GM23338 (cell line): ENCODE measurements at places on chromosomes 13 and 19. TPM values are rescaled to one million over a fixed set of nuclear protein-coding genes. Genes with fewer than 3 reads are reported as not detected.
A peak's percentile ranks its signal among the peaks of the same experiment; 100 is the strongest.

- no peak for DNase-seq
- H3K27me3 ChIP-seq: no peaks in the 10 kb centered on the region
- no peak overlapping the region for H3K27ac ChIP-seq
- H3K36me3 ChIP-seq: no peaks in the 10 kb centered on the region
Measured at GRCh38 chr13:24505756-24506155, 6.8 kb downstream of the PARP4 start.

DNA sequence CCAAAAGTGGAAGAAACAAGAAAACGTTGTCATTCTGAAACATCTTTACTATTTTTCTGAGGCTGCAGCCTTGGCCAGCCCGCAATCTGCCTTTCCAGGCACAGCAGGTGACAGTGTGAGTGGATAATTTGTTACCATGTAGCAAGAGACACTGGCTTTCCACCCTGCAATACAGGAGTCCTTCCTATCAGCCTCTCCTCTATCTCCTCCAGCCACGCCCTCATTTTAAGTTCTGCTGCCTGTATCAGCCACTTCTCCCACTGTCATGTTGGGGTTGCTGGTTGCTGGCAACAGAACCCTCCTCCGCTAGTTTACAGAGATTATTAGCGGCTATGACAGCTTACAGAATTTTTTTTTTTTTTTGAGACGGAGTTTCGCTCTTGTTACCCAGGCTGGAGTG, 7.7 kb upstream of the LGALS7 start:
- DNase-seq: no peak
- no peaks in the 10 kb centered on the region for H3K4me1 ChIP-seq
- H3K27ac ChIP-seq: no peak overlapping the region
- H3K36me3 ChIP-seq: no peaks in the 10 kb centered on the region

- DNase-seq: no peak
- no peaks in the 10 kb centered on the region for H3K36me3 ChIP-seq
- H3K4me1 ChIP-seq: no peaks in the 10 kb centered on the region
- H3K27me3 ChIP-seq: no peaks in the 10 kb centered on the region
- H3K4me3 ChIP-seq: no peak overlapping the region
Measured at GRCh38 chr13:101267656-101268055, 148.7 kb downstream of the NALCN start.

The ENOX1 gene
- total RNA-seq: 0.66 and 2.1 TPM in 2 replicates

The CLEC11A gene
- total RNA-seq: 7.2 and 8.0 TPM in 2 replicates

The ATCAY gene
- total RNA-seq: 36.4 and 45.7 TPM in 2 replicates

The TEX26 gene
- total RNA-seq: not detected in 2 replicates

- H3K27me3 ChIP-seq: no peaks in the 10 kb centered on the region
- peaks cover 6% of the 10 kb centered on the region for H3K4me1 ChIP-seq
- no peak for DNase-seq
- H3K27ac ChIP-seq: no peak overlapping the region
- peak overlapping the region; percentile 95 for H3K4me3 ChIP-seq
- peaks cover 13% of the 10 kb centered on the region for H3K36me3 ChIP-seq
Measured at GRCh38 chr19:56369886-56370676, 23.3 kb downstream of the ZNF582 start.

The FAAP24 gene
- 1.6 and 3.2 TPM in 2 replicates for total RNA-seq

GRCh38 chr19:51002542-51003311, 1.3 kb upstream of the KLK8 start:
- H3K27me3 ChIP-seq: no peaks in the 10 kb centered on the region
- DNase-seq: peak; percentile 99
- H3K4me1 ChIP-seq: peaks cover 17% of the 10 kb centered on the region

DNA sequence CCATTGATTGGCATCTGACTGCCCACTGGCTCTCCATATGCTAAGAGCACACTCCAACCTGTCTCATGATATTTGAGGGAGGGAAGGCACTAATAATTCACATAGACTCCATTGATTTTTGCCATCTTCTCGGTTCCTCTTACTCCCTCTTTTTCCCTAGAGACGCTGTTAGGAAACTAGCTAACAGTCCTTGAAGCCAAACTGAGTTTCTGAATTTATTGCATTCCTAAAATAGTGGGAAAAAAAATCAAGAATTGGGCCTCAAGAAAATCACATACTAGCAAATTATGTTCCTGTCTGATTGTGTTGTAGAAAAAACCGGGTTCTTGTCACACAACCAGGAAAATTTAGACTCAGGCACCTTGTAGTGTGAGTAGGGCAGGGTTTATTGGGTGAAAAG, 86.4 kb upstream of the SLC7A1 start:
- no peaks in the 10 kb centered on the region for H3K27me3 ChIP-seq
- H3K27ac ChIP-seq: no peak overlapping the region
- DNase-seq: no peak
- no peaks in the 10 kb centered on the region for H3K4me1 ChIP-seq

DNA sequence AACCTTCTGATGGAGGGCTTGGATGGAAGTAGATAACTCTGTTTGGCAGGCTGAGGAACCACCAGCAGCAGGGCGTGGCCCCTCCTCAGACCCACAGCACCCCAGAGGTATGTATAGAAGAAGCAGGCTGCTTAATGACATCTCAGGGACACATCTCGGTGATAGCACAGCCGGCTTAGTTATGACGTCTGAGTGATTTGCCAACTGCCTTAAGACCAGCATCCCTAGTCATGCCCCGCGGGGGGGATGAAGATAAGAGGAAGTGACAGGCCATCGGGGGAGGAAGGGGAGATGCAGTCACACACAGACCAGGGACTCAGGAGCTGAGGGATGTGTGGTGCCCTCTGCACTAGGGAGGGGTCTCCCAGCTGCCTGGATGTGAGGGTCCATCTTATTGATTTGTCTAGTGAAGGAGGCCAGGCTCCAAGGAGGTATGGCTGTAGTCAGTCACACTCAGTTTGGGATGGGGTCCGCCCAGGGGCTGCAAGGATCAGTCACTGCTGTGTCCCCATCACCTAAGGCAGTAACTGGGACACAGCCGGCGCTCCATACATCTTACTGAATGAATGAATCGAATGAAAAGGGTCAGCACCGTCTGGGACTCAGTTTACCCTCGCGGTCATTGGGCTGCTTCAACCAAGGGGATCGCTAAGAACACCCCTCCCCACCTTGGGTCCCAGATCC, 19.2 kb upstream of the ERCC1 start:
- H3K27ac ChIP-seq: 0 out of 2 replicates have a peak overlapping the region, but pooled peaks have one; percentile 47
- H3K4me3 ChIP-seq: peak overlapping the region; percentile 85
- H3K27me3 ChIP-seq: peaks cover 29% of the 10 kb centered on the region
- H3K4me1 ChIP-seq: peaks cover 25% of the 10 kb centered on the region
- no peaks in the 10 kb centered on the region for H3K36me3 ChIP-seq

DNA sequence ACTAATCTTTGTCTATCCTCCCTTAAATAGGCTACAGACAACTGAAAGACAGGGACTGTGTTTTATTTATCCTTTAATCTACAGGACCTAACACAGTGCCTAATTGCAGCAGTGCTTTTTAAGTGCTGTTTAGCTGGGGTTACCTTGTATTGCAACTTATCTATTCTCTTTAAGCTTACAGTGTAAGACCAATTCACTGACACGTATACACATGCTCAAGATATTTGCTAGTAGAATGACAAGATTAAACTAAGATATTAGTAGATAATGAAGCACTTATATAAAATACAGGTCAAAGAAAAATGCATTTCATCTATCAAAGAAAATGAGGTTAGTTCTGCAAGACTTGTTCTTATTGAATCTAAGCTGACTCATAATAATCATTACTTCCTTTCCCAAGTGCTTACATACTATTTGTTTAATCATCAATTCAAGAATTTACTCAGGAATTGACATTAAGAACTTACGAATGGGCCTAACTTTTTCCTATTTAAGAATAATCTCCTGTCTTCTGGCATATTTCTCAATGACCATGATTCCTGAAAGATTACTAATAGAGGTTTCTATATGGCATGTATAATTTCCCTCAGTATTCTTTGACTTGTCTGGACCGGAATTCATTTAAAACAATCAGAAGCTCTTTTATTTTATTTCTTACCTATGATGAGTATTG, 75.8 kb upstream of the MAB21L1 start:
- DNase-seq: no peak
- no peak overlapping the region for H3K27ac ChIP-seq
- H3K36me3 ChIP-seq: no peaks in the 10 kb centered on the region
- H3K27me3 ChIP-seq: no peaks in the 10 kb centered on the region

The TNFSF9 gene
- 5.3 and 9.1 TPM in 2 replicates for total RNA-seq

The ZNF791 gene
- 15.3 TPM in 2 replicates for total RNA-seq

DNA sequence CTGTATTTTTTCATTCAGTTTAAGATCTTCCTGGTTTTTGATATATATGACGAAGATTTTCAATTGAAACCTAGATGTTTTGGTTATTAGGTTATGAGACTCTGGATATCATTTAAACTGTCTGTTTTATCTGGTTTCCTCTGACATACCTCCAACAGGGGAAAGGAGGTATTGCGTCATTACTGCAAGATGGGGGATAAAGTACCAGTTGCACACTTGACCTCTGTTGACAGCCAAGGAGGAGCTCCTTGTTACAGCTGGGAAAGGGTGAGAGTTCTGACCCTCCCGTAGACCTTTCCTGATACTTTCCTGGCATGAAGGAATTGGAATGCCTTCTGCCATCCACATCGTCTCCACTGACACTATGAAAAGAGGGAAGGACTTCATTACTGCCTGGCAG, 82.0 kb upstream of the SHISA2 start:
- peaks cover 23% of the 10 kb centered on the region for H3K4me1 ChIP-seq
- DNase-seq: peak; percentile 42
- no peaks in the 10 kb centered on the region for H3K27me3 ChIP-seq
- H3K4me3 ChIP-seq: no peak overlapping the region

DNA sequence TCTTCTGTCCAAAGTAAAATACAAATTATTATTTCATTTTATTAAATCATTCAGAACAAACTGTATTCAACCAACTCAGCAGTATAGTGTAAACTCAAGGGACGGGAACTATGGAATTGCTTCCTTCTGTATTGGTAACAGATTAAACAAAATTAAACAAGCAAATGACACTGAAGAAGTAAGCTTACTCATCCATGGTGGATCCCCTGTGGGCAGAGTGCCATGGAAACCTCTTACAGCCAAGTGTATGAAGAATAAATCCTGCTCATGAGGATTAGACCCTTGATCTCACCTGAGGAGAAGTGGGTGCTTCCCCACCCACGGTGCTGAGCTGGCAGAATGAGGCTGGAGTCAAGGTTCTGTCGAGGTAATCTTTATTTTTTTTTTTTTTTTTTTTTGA, 18.0 kb upstream of the RFXAP start:
- H3K27ac ChIP-seq: no peak overlapping the region
- no peak overlapping the region for H3K4me3 ChIP-seq
- no peak for DNase-seq
- H3K36me3 ChIP-seq: no peaks in the 10 kb centered on the region
- peaks cover 7% of the 10 kb centered on the region for H3K4me1 ChIP-seq

DNA sequence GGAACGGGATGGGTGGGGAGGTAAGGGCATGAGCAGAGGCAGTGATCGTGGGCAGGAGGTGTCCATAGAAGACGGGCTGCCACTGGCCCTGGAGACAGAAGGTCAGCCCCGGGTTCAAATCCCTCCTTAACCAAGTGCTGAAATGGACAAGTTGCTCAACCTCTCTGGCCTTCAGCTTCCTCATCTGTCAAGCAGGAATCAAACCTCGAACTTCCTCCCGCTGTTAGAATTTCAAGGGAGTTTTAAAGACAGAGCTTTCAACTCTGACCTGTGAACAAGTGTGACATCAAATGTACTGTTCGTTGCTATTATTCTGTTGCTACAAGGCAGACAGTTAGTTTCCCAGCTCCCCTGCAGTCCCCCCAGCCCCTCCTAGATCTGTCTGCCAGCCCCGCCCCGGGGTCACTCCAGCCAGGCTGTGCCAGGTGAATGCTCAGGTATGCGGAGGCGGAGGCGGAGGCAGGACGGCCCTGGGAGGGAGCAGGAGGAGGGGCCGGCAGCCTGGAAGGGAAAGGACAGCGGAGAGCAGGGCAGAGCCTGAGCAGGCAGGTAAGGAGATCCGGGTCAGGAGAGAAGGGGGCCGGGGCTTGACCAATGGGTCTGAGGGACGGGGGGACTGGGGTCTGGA, at the start of gene EPS8L1:
Gene EPS8L1 (plus strand): TSS at position 499 of the 628 bp plus-strand sequence. CDS start 576 bp downstream, outside the sequence.
- H3K27ac ChIP-seq: no peak within 1 kb of the TSS
- H3K27me3 ChIP-seq: peaks cover 63% of the 10 kb centered on the region
- peak; percentile 95 for DNase-seq

DNA sequence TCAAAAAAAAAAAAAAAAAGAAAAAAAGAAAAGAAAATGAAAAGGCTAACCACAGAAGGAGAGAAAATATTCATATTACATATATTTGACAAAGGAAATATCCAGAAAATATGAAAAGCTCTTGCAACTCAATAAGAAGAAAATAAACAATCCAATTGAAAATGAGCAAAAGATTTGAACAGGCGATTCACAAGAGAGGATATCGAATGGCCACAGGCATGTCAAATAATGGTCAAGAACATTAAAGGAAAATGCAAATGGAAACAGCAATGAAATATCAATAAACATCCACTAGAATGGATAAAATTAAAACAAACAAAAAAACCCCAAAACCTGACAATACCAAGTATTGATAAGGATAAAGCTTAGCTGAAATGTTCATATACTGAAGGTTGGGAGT, 8.1 kb downstream of the LGALS7 start:
- H3K4me1 ChIP-seq: no peaks in the 10 kb centered on the region
- H3K36me3 ChIP-seq: no peaks in the 10 kb centered on the region
- no peak overlapping the region for H3K4me3 ChIP-seq
- no peak overlapping the region for H3K27ac ChIP-seq
- no peak for DNase-seq

DNA sequence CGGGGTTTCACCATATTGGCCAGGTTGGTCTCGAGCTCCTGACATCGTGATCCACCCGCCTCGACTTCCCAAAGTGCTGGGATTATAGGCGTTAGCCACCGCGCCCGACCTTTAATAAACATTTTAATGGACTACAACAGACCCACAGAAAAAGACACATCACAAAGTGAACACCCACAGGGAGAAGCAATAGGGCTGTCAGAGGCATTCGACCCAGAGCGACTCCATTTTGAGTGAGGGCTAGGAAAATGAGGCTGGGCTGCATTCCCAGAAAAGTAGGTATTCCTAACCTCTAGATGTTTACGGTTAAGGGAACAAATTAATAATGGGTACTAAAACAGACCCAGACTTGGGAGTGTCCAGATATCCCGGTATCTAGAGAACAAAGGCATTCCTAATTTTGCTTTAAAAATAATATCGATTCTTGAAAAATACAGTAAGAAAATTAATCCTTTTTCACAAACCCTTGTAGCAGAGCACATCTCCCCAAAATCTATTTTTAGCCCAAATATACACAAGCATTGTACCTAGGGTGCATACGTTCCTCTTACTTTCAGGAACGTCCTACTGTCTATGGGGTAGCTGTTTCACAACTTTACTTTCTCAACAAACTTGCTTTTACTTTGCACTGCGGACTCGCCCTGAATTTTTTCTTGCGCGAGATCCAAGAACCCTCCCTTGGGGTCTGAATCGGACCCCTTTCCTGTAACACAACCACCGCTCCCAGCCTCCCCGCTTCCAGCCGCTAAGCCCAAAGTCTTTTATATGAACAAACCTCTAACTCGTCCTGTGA, 811 bp upstream of the ZNF8 start:
- H3K36me3 ChIP-seq: peaks cover 5% of the 10 kb centered on the region; the same call in 1 of the 2 replicates
- H3K4me3 ChIP-seq: peak overlapping the region; percentile 73
- H3K4me1 ChIP-seq: peaks cover 18% of the 10 kb centered on the region
- H3K27ac ChIP-seq: peak overlapping the region; percentile 87
- DNase-seq: no peak

The PABPC3 gene
- total RNA-seq: 0.58 and 1.2 TPM in 2 replicates
